ENCODE measurements at places on chromosomes 7 and 10.

DNA sequence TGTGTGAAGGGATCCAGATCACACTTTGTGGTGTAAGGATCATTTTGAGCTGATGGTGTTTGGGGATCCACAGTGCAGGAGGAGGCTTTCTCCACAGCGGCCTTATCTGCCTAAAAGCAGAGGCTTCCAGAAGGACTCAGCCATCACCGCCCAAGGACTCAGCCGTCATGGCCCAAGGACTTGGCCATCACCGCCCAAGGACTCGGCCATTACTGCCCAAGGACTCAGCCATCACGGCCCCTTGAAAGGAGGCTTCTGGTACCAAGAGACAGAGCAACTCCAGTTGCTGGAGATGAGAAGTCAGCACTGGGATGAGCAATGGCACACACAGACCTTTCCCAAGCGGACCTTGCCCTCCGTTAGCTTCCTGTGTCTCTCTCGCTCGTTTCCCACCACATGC, 6.0 kb upstream of the CFAP46 start:
- no peak for DNase-seq

GRCh38 chr10:12448340-12448728, 99.0 kb downstream of the CAMK1D start:
- no peak for DNase-seq

- DNase-seq: no peak
Measured at GRCh38 chr7:127346575-127347256, 45.8 kb downstream of the ZNF800 start.

GRCh38 chr7:67470256-67470751, 473.7 kb downstream of the TYW1 start:
- DNase-seq: no peak

DNA sequence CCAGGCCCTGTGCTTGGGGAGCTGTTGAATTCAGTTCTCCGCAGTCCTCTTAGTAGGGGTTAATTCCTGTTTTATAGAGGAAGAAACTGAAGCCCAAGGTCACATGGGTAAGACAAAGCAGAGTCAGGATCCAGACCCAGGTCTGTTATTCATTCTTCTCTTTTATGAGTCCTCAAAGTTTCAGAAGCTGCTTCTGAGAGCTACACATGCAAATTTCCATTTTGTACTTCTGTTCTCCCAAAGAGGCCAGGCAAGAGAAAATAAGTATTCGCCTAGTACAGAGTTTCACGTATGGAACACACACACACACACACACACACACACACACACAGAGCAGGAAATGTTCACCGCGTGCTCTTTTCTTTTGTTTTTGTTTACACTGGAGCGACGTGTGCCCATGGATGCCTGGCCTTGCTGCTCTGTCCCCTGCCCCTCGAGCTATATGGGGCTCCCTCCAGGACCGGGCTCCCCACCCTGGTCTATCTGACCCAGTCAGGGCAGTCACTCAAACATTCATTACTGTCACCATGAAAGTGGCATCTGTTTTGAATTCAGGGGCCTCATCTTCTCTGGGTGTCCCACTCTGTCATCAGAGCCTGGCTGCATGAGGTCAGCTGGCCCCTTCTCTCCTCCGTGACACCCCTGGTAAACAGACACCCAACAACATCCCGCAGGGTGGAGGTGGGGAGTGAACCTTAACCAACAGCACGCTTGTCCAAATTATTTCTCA, 84.4 kb downstream of the TNS3 start:
- no peak for DNase-seq

DNA sequence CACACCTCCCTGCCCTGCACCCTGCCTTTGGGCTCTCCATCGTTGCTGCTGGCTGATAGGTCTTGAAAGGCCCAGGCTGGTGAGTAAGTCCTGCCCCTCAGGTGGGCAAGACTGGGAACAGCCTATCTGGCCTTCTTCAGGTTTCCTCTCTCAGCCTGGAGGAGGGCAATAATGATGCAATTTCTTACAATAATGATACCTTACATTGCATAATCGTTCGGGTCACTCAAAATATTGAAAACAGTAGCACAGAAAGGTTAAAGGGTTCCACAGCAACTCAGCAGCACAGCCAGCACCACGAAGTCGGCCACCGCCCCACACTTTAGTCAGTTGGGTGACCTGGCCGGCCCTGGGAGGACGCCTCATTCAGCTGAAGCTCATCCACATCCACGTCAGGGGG, 16.0 kb upstream of the FAM20C start:
- DNase-seq: no peak

GRCh38 chr10:48701139-48701901, 16.6 kb downstream of the WDFY4 start:
- DNase-seq: no peak
